ENCODE measurements at places on chromosomes 13 and 19.

DNA sequence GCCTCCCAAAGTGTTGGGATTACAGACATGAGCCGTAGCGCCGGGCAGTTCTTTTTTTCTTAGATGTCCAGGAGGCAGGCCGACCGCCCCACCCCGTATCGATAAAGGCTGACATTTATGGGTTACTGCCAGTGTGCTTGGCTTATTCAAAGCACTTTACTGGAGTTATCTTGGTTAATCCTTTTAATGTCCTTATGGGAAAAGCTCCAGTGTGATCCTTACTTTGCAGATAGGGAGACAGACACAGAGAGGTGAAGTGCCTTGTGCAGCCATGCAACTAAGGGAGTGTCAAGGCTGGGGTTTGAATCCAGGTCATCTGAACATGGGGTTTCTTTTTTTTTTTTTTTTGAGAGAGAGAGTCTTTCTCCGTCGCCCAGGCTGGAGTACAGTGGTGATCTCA lies 19.2 kb downstream of the NCAN start:
- DNase-seq, result no peak

DNA sequence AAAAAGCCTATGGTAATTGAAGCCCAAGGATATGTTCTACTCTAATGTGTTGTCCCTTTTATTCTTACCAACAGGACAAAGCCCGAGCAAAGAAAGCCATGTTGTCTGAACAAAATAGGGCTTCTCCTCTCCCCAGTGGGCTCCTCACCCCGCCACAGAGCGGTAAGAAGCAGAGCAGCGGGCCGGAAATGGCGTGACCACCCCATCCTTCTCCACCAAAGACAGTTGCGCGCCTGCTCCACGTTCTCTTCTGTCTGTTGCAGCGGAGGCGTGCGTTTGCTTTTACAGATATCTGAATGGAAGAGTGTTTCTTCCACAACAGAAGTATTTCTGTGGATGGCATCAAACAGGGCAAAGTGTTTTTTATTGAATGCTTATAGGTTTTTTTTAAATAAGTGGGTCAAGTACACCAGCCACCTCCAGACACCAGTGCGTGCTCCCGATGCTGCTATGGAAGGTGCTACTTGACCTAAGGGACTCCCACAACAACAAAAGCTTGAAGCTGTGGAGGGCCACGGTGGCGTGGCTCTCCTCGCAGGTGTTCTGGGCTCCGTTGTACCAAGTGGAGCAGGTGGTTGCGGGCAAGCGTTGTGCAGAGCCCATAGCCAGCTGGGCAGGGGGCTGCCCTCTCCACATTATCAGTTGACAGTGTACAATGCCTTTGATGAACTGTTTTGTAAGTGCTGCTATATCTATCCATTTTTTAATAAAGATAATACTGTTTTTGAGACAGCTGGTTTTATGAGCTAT lies 12.0 kb downstream of the CCNE1 start:
- DNase-seq, result no peak

GRCh38 chr13:109764045-109764444 lies 22.3 kb downstream of the IRS2 start:
- no peak for DNase-seq

DNA sequence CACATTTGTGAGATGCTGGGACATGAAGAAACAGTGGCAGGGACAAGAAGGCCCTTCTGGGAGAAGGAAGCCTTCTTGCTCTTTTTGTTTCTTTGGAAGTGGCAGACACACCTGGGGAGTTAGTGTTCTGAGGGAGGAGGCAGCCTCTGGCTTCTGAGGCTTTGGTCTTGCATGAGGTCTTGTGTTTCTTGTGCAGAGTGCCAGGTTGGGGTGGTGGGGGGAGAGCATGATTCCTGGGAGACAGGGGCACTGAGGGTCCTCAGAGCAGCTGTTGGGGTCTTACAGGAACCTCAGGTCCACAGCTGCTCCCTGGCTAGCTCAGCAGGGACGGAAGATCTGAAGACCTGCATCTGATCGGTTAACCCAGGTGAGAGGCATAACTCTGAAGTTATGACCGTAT lies 167.5 kb upstream of the ZNF536 start:
- no peak for DNase-seq
